ENCODE measurements at places on chromosomes 6 and 20.

DNA sequence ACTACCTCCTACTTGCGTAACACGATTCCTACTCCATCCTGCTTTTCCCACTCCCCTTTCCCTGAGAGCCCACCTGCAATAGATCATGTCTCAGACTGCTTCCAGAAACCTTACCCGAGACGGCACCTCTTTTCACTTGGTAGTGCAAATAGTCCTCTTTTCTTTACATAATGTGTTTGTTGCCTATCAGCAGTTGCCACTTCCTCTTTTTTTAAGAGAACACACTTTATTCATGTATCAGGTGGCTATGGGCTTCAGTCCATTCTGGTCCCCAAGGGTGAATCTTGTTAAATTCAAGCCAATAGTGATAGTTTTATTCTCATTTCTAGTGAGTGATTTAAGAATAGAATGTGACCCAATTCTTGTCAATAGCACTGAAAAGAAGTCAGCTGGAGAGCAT, 57.7 kb upstream of the FERMT1 start:
- DNase-seq = no peak

DNA sequence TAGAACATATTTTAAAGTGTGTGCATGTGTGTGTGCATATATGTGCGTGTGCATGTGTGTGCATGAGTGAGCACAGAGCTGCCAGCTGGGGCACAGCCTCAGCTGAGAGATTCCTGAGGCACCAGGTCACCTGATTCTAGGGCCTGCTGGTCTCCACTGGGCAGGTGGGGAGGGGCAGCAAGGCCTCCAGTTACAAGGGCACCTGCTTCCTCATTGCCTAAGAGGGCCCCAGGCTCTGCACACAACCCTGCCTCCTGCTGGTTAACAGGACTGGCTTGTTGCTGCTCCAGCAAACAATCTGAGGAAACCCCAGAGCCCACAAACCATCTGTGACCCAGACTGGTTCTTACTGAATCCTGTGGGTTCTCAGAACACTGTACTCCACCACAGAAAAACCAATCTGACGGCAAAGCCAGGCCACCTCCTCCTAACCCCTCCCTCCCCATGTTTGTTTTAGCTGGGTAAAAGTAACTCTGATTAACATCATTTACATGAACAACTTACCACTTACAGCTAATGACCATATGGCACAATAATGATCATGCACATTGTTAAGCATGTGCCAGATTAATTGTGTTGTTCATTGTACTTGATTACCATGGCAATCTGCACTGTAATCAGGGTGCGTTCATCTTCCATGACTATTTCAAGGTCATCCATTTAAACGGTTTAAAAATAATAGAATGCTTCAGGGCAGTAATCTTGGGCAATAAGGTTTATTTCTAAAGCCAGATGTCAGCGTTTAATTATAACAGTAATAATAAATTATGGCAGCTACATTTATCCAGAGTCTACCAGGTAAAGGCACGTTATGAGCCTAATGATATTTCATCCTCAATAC, 23.1 kb upstream of the UBE2J1 start:
- no peak for DNase-seq

DNA sequence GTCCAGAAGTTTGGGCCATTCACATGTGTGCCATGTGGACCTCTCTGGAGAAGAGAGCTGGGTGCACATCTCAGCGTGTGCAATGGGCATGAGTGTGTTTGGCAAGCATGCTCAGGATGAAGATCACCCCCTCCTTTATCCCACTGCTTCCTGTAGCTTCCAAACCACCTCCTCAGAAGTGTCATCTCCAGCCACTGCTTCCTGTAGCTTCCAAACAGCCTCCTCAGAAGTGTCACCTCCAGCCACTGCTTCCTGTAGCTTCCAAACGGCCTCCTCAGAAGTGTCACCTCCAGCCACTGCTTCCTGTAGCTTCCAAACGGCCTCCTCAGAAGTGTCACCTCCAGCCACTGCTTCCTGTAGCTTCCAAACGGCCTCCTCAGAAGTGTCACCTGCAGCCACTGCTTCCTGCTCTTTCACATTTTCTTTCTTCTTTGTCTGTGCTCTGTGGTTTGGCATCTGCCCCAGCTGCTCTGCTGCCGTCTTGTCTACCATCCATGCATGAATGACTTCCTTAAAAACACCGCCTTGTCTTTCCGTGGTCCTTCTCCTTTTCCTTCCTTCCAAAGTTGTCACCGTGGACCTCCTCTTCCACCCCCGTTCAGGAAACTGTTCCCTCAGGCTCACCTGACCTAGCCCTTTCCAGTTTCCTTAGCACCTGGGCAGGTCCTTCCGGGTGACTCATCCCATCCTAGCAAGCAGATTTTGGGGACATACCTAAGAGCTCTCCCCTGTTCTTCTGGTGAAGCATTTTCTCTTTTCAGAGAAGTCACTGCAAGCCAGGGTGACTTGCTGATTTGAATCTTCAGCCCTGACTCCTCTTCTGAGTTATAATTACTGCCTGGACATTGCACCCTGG, 43.5 kb upstream of the TIAM2 start:
- DNase-seq = no peak

DNA sequence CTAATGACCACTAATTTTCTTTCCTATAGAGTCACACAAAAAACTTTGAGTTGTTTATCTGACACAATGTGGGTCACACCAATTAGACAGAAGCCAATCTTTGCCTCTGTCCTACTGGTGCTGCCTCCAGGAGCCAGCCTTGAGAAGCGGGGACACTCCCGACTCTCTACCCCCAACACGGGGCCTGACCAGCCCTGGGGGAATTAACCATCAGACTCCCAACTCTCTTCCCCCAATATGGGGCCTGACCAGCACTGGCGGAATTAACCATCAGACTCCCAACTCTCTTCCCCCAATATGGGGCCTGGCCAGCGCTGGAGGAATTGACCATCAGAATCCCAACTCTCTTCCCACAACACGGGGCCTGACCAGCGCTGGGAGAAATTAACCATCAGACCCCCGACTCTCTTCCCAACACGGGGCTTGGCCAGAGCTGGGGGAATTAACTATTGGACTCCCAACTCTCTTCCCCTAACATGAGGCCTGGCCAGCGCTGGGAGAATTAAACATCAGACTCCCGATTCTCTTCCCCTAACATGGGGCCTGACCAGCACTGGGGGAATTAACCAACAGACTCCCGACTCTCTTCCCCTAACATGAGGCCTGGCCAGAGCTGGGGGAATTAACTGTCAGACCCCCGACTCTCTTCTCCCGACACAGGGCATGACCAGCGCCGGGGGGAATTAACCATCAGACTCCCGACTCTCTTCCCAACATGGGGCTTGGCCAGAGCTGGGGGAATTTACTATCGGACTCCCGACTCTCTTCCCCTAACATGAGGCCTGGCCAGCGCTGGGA, 12.5 kb downstream of the CST7 start:
- DNase-seq = no peak

DNA sequence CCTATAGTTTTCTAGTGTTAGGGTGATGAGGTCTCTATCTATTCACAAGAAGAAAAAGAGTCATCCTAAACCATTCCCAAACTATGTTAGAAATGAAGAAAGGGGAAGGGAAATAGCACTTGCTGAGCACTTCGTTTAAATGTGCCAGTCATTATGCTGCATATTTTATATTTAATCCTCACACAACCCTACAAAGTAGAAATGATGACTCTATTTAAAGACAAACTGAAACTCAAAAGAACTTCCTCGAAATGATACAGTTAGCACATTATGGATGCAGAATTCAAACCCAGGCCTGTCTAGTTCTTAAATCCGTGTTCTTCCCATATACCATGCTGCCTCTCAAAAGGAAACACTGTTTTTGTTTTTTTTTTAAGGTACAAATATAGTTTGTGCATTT, 174.6 kb downstream of the GMPR start:
- no peak for DNase-seq
